ENCODE measurements at places on chromosomes 4 and X. TPM values are rescaled to one million over a fixed set of nuclear protein-coding genes. Genes with fewer than 3 reads are reported as not detected.
A peak's percentile ranks its signal among the peaks of the same experiment; 100 is the strongest.

DNA sequence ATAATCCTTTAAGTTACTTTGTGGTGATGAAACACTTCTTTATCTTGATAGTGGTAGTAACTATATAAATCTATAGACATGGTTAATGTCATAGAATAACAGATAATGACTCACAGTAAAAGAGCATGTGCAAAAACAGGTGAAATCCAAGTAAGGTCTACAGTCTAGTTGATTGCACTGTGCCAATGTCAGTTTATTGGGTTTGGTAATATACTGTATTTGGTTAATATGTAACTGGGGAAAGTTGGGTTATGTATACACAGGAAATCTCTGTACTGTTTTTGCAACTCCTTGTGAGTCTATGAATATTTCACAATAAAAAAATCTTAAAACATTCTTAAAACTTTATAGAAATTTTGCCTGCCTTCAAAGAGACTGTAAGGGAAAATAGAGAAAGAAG, 1067.6 kb upstream of the FTHL17 start:
- DNase-seq, result no peak

- no peak for DNase-seq
Observed at GRCh38 chr4:17018013-17018412, 119.6 kb upstream of the LDB2 start.

Gene GABRE
- 45.3 TPM for total RNA-seq

- DNase-seq, result no peak
Observed at GRCh38 chr4:142778900-142779299, 67.2 kb downstream of the INPP4B start.

DNA sequence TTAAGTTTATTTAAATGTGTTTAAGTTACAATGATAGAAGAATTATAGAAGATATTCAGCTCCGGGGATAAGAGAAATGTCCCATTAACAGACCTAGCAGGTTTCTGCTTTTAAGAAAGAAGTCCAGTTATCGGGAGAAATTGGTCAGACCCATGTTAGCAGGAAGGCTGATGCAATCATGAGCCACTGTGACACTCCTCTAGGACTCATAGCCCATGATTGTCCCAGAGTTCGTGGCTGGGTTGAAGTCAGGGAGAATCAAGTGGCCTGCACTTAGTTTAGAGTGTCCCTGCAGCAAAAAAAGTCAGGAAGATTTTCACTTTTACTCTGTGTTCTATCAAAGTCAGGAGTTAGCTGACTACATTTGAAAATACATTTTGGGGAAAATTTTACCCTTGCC, 72.0 kb downstream of the TMEM144 start:
- peak; percentile 24 for DNase-seq

- DNase-seq, result no peak
Observed at GRCh38 chrX:100611951-100612350, 24.7 kb downstream of the TSPAN6 start.

DNA sequence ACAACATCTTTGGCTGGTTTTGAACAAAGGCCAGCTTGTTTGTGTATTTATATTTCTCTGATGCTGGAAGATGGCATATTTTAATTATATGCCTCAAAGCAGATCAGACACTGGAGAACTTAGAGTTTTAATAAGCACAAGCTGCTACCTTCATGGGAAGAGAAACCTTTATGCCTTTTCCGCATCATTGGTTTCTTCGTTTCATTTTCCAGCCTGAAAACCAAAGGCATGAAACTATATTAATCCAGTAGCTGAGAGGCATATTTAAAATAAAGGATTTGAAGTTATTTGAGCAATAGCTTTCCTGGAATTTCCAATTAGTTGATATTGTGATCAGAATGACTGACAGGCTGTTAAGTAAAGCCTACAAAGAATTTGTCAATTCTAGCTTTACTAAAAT, 141.0 kb downstream of the ARHGAP24 start:
- DNase-seq, result no peak

- peak; percentile 8 for DNase-seq
Observed at GRCh38 chr4:169314906-169315305, 44.1 kb upstream of the SH3RF1 start.

GRCh38 chr4:94603170-94603747, 151.5 kb downstream of the PDLIM5 start:
- peak; percentile 26 for DNase-seq

DNA sequence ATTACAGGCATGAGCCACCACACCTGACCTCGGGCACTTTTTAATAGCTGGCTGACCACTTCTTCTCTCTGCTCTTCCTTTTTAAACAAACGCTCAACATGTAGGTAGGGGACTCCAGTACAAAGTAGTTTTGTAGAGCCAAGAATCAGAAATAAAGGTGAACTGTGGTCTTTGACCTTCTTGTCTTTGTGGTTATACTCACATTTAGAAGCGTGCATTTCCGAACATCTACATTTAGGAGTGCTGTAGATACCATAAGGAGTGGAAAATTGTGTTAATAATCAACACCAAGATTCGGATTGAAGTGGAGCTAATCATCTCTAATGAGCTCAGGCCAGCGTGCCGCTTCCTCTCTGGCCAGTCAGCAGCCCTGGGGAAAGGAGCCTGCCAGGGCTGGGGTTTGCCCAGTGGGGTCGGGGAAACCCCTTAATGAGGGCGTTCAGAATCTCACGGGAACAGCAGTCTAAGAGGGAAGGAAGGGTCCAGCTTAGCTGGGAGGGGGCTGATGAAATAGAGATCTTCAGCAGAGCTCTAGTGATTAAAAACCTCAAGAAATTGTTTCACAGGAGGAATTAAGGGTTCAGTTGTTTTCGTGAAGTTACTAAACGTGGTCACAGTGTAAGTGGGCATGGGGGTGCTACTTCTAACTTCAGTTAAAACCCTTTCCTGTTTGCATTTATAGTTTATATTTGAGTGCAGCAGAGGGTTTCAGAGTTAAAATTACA, 81.2 kb downstream of the GAB1 start:
- no peak for DNase-seq

- DNase-seq, result no peak
Observed at GRCh38 chrX:1835056-1835455, 220.2 kb downstream of the ASMT start.
